Stimulated activated CD4-positive, alpha-beta T cell treated with anti-CD3 and anti-CD28 coated beads, Interleukin-15, amount 100 ng/mL, for 48 hours (primary cell): ENCODE measurements at places on chromosomes 3 and 15.

DNA sequence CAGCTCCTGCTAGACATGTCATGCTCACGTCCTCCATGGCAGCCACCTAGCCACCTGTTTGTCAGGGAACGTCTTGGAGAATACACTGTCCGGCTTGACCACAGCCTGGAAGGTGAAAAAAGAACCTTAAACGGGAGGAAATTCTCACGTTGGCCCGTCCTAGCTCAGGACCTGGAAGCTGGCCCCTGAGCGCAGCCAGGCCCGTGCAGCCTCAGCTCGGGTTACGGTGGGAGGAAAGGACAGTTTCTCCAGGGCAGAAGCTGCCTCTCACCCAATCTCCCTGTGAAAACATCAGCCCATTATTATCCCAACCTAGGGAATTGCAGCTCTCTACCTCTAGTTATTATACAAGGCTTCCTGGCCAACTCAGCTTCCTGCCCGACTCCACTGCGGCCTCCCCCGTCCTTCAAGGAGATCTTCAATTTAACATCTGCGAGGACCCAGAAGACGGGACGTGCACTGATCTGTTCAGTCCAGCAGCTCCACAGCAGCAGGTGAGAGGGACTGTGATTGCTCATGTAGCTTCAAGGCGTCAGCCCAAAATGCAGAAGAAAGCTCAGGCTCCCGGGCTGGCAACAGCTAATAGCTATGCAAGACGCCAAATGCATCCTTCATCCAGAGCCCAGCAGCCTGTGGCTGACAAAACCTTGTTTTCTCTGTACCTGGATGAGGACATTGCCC, 84.7 kb downstream of the ADAMTS17 start:
- DNase-seq = no peak

DNA sequence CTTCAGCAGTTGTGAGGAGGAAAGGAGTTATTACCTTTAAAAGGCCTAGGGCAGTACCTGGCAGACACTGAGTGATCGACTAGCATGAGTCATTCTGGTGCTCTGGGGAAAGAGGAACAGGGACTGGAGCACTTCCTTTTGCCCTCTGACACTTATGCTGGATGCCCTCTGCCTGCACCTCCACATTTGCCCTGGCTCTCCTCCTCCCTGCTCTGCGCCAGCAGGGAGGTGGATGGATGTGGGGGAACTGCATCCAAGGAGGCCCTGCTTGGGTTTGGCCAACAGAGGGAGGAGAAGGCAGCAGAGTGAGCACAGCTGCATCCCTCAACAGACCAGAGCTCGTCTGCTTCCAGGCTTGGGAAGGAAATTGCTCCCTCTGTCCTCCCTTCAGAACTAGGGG, 75.0 kb downstream of the SEMA5B start:
- no peak for DNase-seq

DNA sequence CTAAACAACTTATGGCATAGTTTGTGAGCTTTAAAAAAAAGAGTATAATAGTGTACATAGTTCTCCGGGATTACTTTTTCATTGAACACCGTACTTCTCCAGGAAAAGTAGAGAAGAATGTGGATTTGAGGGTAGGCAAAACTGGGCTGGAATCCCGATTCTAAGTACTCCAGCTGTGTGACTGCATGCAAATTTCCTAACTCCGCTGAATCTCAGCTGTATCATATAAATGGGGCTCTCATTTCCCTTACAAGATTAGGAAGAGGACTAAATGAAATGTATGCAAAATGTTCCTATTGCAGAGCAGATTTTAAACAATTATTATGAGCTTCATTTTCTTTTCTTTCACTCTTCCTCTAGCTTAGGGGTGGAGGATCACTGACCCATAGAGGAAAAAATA, 70.3 kb upstream of the HERC1 start:
- DNase-seq = no peak

DNA sequence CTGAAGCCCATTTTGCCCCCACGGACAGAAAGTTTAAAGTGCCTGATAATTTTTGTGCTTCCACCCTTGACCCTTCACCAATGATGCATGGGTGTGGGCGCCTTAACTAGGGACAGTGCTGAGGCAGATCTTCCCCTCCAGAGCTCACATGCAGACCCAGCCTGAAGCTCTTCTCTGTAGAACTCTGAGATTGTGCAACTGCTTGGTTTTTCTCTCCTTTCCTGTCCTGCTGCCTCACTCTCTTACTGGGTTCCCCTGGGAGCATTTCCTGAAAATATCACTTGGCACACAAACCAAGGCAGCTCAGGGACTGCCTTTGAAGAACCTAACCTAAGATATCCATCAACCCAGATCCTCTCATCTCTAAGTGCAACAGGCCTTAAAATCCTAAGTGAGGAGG, 220.3 kb upstream of the STT3B start:
- no peak for DNase-seq

- peak; percentile 19 for DNase-seq
Observed at GRCh38 chr3:128322030-128323022, 144.4 kb downstream of the DNAJB8 start.

GRCh38 chr15:43249236-43249635, 17.5 kb downstream of the TGM5 start:
- DNase-seq = no peak

DNA sequence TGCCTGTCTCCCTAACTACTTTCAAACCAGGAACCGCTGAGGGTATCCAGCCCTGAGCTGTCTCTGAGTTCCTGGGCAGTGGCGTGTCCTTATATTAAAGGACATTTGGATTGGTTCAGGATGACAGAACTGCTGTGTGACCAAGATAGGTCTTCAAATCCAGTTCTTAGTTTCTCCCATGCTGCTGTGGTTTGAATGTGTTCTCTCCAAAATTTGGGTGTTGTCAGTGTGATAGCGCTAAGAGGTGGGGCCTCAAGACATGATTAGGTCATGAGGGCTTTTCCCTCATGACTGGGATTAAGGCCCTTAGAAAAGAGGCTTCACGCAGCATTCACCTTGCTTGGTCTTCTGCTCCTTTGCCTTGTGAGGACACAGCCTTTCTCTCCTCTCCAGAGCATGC, 376.5 kb upstream of the TPM1 start:
- no peak for DNase-seq

- no peak for DNase-seq
Observed at GRCh38 chr15:97383516-97383915, 577.0 kb upstream of the ARRDC4 start.

GRCh38 chr15:34850121-34850520, 54.8 kb upstream of the ACTC1 start:
- DNase-seq = no peak

DNA sequence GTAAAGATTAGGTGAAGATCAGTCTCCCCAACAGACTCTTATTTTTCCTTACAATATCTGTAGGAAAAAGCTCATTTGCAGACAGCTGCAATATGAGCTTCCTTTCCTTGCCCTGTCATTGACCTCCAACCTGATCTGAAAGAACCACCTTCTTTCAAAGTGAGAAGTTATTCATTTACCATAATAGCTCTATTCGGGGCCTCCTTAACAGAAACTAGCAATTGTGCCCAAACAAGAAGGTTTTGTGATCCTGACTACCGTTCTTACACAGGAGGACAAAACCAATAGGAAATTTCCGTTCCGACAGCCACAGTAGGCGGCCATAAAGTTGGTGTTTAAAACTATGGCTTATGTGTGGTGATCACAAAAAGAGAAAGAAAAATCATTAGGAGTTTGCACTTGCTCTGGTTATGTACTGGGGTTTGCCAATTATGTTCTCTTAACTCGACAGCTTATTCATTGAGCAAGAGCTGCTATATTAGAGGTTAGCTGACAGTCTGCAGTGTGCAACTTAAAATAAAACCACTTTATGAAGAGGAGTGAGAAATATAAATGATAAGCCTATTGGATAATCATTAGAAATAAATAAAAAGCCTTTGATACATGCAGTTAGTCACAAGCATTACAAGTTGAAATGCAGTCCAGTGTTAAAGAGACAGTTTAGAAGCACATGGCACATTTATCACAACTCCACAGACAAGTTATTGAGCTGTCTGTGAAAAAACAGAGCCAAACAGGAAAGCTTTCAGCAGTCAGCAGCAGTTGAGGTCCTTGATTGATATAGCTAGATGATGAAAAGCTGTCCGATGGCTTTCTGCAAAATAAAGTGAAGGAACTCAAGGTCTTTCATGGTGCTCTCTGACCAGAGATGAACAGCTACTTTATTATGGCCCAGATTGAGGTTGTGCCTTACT, 199.8 kb downstream of the WDR72 start:
- no peak for DNase-seq
